ENCODE measurements at places on chromosomes 5 and 9.

- no peak for DNase-seq
Observed at GRCh38 chr5:81014348-81014747, 54.2 kb downstream of the RASGRF2 start.

DNA sequence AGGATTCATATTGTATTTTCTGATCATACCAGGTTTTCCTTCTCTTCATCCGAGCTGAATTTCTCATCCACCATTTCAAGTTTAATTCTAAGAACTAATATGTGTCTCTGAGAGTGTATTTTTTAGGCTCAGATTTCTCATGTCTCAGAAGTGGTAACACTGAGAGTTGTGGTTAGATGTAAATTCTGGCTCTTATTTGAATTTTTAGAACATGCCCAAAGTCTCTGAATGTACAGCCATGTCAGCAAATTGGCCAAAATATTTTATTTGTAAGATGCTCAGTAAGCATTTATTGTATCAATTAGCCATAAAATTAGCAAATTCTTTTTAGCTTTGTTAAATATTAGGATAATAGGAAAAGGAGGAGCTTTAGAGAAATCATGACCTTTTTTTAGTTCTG lies 16.6 kb downstream of the SV2C start:
- no peak for DNase-seq

DNA sequence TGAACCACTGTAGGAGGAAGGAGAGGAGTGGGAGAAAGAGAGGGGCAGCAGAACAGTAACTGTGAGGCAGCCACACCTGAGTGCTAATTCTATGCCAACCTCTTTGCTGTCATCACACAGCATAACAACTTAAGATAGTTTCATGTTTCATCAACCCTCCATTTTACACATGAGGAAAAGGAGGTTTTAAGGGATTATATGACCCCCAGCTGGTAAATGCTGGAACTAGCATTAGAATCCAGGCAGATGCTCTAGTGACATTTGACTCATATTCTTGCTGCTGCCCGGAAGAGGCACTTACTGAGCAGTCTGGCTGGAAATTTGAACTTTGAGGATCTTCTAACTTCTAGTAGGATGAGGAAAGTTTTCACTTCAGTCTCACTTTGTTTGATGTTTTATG lies 24.1 kb upstream of the VLDLR start:
- DNase-seq, result no peak

- no peak for DNase-seq
Observed at GRCh38 chr5:137190031-137190430, 309.1 kb downstream of the SPOCK1 start.

DNA sequence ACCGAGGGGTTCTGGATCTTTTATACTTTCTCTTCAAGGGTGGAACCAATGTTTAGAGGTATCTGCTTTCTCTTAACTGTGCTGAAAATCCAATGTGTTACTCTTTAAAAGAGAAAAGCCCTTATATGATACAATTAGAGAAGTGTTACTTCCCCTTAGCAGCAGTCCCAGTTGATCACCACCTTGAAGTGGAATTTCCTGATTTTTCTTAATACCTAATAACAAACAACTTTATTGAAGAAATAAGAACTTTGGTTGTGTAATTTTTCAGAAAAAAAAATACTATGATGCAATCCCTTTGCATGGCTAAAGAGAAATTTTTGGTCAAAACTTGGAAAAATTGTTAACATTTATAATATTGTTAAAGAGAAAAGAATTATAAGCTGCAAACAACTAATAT lies 24.7 kb downstream of the SLC1A3 start:
- DNase-seq, result no peak

DNA sequence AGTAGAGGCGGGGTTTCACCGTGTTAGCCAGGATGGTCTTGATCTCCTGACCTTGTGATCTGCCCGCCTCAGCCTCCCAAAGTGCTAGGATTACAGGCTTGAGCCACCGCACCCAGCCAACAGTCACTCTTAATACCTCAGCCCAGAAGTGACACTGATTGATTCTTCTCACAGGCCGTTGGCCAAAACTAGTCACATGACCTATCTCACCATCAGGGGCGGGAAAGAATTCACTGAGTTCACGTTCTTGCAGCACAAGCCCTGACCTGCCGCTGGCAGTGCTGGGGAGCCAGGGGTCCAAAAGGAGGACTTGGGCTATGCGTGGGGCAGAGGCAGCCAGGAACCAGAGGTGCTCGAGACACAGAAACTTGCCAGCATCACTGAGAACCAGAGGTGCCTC lies 55.0 kb upstream of the CPLX2 start:
- no peak for DNase-seq

Measured in activated CD8-positive, alpha-beta memory T cell treated with anti-CD3 and anti-CD28 coated beads for 4 hours (primary cell).